Left colon (tissue), 2 donors: ENCODE measurements at places on chromosomes 5 and 9. TPM values are rescaled to one million over a fixed set of nuclear protein-coding genes. Genes with fewer than 3 reads are reported as not detected.

DNA sequence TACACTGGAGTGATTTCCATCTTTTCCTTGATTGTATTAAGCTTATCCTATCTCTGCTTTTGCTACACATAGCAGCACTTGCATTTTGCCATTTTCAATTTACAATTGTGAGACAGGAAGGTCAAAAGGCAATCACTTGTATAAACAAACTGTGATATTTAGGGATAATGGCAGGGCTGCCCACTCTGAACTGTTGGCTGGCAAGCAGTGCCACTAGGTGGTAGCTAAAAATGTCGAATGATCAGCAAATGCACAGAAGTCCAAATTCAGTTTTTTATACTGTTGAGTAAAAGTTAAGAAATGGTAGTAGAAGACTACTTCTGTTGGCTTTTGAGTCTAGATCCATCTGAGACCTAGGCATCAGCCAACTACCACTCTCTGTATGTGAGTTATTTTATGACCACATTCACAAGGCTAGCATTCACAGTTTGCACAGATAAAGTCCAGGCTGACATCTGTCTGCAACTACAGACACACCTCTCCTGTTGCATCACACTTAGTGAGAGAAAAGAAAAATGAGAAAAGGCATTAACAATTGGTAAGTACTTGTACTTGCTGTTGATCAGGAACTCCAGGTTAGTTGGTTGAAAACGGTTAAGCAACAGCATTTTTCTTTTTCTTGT is 108.8 kb upstream of the ASTN2 start:
- no peak for DNase-seq

The PCDHA13 gene
- total RNA-seq = 0.12 TPM

DNA sequence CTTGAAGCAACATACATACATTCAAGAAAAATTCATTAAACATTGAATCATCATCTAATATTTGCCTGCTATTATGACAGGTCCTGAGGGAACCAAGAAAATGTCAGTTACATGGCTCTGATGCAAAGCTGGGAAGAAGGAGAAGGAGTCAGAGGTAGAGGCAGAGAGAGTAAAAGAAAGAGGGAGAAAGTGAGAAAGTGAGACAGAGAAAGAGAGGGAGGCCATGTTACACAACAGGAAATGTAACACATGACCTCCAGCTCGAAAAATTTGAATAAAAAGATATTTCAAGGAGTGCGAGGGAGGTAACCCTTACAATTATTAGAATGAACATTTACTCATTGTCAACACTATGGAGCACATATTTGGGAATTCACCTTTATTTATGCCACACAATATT is 189.7 kb downstream of the PDE4D start:
- no peak for DNase-seq

DNA sequence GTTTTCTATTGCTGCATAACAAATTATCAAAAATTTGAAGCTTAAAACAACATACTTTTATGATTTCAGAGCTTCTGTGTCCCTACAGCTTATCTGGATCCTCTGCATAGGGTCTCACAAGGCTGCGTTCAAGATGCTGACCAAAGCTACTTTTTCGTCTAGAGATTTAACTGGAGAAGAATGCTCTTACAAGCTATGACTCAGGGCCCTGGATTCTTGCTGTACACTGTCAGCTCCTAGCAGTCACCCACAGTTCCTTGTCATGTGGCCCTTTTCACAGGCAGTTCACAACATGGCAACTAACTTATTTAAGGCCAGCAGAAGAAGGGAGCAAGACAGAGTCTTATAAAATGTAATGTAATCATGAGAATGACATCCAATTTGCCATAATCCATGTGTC is 70.8 kb upstream of the FAM174A start:
- no peak for DNase-seq

The SLC46A2 gene
- not detected for total RNA-seq

The FSD1L gene
- 7.8 TPM for total RNA-seq

DNA sequence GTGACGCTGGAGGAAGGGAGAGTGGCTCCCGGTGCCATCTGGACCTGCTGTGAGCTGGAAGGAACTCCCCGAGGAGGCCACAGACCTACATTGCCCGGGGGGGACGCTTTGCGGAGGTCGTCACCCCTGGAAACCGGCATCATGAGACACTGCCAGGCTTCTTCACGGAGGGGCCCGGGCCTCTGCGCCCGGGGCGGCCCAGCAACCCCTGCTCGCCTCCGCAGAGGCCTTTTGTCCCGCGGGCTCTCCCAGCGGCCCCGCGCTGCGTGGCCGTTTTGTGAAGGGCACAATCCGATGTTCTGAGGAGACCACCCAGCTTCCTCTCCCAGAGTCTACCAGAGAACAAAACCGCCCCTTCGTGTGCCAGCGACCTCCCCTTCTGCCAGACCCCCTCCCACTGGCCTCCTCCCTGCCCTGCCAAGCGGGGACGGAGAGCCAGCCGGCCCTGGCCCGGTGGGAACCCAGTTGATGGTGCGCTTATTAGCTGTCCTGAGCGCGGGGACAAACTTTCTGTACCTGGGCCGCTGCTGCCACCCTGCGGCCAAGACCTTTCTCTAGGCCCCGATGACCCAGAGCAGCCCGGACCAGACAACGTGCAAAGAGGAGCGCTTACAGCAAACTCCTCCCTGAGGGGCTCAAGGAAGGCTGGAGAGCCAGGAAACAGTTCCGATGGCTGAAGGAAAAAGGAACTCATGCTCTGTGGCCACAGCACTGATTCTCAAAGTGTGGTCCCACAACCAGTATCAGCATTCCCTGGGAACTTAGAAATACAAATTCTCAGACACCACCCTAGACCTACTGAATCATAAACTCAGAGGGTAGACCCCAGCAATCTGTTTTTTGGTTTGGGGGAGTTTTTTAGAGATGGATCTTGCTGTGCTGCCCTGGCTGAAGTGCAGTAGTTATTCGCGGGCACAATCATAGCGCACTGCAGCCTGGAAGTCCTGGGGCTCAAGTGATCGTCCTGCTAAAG is 86.7 kb downstream of the SLC1A3 start:
- DNase-seq = peak; percentile 67

DNA sequence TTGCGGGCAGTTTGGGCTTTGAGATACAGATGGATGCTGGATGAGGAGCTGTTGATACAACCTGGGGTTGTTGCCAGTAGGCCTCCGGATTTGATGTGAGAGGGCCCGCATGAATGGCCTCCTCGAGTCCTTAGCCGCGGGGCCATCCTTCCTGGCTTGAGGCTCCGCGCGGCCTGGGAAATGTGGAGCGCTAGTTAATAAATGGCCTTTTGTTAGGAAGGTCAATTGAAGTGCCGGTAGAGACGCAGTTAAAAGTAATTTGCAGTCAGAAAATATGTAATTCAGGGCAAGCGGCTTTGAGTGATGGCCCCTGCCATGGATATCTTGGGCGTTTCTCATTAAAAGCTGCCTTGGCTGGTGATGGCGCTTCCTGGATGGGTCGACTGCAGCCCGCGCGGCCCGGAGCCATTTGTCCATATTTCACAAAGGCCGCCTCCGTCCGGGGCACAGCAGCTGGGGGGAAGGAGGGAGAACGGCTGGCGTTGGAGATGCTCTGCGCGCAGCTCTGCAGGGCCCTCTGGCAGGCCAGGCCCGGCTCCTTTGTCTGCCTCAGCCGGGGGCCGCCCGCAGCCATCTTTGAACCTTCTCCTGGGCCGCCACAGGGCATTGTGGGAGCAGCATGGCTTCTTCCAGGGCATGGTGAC is 11.2 kb downstream of the MVB12B start:
- DNase-seq = no peak

GRCh38 chr5:127254729-127255284 is 35.8 kb upstream of the MEGF10 start:
- no peak for DNase-seq

DNA sequence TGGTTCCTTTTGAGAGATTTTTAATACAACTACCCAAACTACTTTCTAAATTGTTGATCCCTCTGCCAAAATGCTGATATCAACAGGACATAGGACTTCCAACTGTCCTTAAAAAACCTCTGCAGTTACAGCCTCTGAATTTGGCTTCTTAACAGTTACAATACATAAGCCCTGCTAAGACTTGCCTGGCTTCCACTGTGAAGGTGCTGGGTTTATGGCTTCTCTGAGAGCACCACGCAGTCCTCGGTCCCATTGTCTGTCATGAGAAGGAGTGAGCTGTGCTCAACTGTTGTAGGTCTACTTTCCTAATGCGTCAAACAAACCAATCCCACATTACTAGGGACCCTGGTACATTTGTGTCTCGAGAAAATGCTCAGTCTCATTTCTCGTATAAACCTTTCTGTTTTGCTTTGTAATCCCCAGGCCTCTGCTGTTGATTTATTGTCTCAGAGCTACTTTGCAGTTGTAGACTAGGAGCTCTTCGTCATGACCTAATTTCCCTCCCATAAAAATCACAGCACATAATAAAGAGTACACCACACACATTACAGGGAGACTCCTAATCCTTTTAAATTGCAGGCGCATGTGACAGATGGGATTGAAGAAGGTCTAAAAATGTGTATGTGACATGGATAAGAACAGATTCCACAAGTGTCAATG is 274.9 kb downstream of the NR3C1 start:
- no peak for DNase-seq

DNA sequence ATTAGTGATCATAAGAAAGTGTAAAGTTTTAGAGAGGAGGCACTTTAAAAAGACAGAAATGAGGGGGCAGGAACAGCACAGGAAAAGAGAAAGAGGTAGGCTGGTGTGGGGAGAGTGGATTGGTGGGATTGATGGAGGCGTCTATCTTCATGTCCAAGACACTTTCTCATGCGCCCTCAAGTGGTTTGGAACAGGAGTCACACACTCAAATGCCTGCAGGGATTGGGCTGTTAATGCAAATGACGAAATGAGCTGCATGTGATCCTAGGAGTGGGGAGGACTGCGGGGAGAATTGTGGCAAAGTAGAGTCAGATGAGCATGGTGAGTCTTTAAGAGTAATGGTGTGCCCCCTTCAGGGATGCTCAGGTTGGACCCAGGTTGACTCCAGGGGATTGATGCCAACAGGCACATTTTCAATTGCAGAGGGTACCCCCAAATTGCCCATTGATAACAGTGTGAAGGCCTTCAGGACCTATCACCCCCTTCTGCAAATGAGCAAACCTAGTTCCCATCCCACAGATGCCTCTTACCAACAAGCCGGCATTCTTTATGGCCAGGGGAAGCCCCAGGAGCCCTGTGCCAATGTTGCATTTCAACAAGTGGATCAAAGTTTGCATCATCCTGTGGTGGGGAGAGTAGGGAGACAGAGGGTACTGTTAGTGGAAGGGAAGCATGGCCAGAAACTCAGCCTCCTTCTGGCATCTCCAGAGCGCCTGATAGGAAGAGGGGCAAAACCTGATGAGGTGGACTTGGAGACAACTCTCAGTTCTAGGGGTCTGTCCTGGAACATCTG is 5.3 kb downstream of the SLC36A3 start:
- no peak for DNase-seq

- no peak for DNase-seq
Measured at GRCh38 chr5:143196601-143197259, 206.8 kb downstream of the NR3C1 start.

The ZSWIM6 gene
- total RNA-seq = 27.1 TPM

- no peak for DNase-seq
Measured at GRCh38 chr5:14101922-14102321, 41.2 kb upstream of the TRIO start.

DNA sequence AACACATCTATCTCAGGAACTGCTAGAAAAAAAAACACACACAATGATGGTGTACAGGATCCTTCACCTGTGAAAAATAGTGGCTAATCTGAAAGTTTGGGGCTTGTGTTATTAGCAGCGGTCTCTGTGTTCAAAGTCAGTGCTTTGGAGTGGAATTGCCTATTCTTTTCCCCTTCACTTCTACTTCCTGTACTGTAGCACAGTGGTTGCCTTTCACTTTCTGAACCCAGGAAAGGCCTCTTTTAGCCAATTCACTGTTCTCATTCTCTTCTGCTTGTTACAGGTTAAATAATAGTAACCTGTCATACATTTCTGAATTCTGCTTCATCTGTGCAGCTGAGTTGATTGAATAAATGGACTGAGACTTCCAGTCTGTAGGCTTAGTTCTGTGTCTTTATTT is 161.3 kb upstream of the RGS7BP start:
- DNase-seq = no peak

GRCh38 chr9:76378367-76379073 is 15.7 kb downstream of the RFK start:
- DNase-seq = no peak

DNA sequence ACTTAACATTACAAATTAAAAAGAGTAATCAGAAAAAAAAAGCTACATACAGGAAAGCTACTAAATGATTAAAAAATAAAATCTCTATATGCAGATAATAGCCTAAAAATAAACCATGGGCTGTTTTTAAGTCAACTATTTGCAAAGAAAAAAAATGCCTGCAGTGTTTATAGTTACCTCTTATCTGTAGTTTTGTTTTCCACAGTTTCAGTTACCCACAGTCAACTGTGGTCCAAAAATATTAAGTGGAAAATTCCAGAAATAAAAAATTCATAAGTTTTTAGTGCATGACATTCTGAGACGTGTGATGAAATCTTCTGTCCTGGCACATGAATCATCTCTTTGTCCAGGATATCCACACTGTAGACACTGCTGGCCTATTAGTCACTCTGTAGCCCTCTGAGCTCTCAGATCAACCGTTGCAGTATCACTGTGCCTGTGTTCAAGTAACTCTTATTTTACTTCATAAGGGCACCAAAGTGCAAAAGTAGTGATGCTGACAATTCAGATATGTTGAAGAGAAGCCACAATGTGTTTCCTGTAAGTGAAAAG is 59.2 kb downstream of the PRELID2 start:
- no peak for DNase-seq

The CD274 gene
- 3.2 TPM for total RNA-seq

GRCh38 chr5:91042247-91042935 is 340.7 kb downstream of the ARRDC3 start:
- DNase-seq = no peak

DNA sequence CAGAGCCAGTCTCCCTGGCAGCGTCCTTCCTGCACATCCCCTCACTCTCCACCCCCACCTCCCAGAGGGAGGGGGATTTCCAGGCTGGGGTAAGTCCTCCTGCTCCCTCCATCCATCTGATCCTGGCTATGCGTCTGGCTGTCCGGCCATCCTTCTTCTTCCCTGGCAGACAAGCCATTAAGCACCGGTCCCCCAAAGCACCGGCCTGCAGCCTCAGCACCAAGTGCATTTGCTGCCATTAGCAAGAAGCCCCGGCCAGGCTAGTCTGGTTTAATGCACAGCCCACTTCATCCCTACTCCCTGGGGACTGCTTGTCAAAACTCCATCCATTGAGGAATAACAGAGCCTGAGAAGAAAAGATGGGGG is 208.7 kb upstream of the IER5L start:
- DNase-seq = no peak

- DNase-seq = no peak
Measured at GRCh38 chr5:66329078-66329477, 185.0 kb downstream of the SREK1 start.

GRCh38 chr5:36478646-36479317 is 127.6 kb upstream of the SLC1A3 start:
- DNase-seq = no peak

The HRH2 gene
- 0.84 TPM for total RNA-seq

The DOCK8 gene
- 18.8 TPM for total RNA-seq

- DNase-seq = no peak
Measured at GRCh38 chr5:114719268-114719667, 357.4 kb downstream of the KCNN2 start.

DNA sequence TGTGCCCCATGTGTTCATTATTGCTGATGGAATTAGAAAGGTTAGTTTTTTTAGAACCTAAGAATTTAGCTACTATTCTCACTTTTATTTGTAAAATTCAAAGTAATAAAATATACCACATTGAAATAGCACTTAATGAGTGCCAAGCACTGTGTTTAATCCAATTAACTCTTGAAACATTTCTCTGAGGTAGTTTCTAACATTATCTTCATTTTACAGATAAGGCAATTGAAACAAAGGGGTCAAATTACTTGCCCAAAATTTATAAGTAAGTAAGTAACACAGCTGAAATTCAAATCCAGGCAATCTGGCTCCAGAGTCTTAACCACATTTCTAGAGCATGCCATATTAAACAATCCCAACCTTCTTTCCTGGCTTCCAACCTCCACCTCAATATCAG is 84.2 kb downstream of the MLLT3 start:
- no peak for DNase-seq
